ENCODE measurements at places on chromosomes 5 and 9.

- no peak for DNase-seq
These were observed 101.9 kb downstream of the CD180 start for GRCh38 chr5:67094476-67095300.

- no peak for DNase-seq
These were observed 167.1 kb downstream of the ACTL7B start for GRCh38 chr9:108688676-108689075.

DNA sequence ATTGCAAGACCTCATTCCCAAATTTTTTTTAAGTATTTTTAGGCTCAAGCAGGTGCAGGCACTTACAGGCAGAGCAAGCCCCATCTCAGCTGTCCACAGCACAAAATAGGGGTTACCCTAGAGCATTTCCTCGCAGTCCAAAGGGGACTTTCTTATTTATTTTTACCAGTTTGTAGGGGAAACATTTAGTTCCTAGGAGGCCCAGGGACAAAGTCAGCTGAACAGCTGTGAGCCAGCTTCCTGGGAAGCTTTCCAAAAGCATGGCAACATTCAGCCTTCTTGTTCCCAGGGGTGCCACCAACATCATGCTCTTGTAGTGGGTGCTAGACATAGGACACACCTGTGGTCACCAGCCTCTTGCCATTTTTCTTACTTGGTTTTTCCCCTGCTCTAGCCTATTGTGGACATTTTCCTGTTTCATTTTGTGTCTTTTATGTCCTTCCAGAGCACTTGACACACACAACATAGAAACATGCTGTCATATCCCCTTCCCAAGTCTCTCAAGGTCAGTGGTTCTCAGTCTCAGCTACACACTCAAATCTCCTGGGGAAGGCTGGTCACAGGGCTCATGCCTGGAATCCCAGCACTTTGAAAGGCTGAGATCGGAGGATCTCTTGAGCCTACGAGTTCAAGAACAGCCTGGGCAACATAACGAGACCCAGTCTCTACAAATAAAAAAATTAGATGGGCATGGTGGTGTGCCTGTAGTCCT, 38.2 kb downstream of the HAVCR1 start:
- DNase-seq = no peak

GRCh38 chr5:32173267-32174010, 680 bp downstream of the GOLPH3 start:
- DNase-seq = peak; percentile 5

DNA sequence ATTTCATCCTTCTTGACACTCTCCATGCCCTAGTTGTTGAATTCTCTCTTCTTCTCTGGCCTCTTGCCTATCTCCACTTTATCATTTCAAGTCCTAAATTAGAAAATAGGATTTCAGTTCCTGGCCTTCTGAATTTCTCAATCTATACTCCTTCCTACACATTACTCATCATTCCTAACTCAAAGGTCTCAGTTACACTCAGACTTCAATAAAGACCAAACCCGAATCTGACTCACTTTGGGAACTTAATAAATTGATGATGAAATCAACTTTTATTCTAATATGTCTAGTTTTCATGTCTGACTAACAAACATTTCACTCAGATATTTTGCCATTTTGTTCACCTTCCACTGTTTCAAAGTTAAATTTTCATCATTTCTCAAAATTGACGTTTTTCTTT, 113.6 kb upstream of the TSLP start:
- no peak for DNase-seq

- no peak for DNase-seq
These were observed 335.2 kb downstream of the DTWD2 start for GRCh38 chr5:118653183-118653582.

GRCh38 chr5:34857161-34857560, 18.2 kb downstream of the TTC23L start:
- DNase-seq = no peak

GRCh38 chr9:95120781-95121370, 196.6 kb downstream of the FANCC start:
- no peak for DNase-seq
